Myocyte (in vitro differentiated cells): ENCODE measurements at places on chromosomes 12 and 14. TPM values are rescaled to one million over a fixed set of nuclear protein-coding genes. Genes with fewer than 3 reads are reported as not detected.

Gene SSPN
- total RNA-seq: 79.5 and 120 TPM in 2 replicates

Gene TPPP2
- not detected in 2 replicates for total RNA-seq

Gene RNASE7
- total RNA-seq: 0.16 TPM in 1 of 2 replicates, not detected in the other

Gene FIGNL2
- 0.11 and 0.36 TPM in 2 replicates for total RNA-seq

Gene KRT6C
- total RNA-seq: not detected in 2 replicates

Gene PRB2
- not detected in 2 replicates for total RNA-seq

Gene SLC7A8
- total RNA-seq: 1.7 and 4.8 TPM in 2 replicates

Gene CLEC4D
- not detected in 2 replicates for total RNA-seq

- no peak for DNase-seq
Measured at GRCh38 chr14:78398216-78398615, 228.0 kb downstream of the NRXN3 start.

DNA sequence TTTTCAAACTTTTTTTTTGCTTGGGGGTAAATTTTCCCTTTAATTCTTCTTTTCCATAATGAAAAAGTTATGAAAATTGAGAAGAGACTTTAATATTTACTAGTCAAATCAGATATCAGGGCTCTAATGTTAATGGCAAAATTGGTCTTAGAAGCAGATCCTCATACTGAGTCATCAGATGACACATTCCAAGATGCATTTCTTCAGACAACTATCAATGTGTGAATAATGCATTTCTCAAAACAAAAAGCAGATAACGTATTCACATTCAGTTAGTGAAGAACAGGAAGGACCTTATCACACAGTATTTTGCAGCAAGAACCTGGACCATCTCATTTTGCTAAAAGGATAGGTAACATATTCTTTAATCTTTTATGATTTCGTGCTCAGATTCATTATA is 130.7 kb downstream of the GPHN start:
- DNase-seq: no peak

DNA sequence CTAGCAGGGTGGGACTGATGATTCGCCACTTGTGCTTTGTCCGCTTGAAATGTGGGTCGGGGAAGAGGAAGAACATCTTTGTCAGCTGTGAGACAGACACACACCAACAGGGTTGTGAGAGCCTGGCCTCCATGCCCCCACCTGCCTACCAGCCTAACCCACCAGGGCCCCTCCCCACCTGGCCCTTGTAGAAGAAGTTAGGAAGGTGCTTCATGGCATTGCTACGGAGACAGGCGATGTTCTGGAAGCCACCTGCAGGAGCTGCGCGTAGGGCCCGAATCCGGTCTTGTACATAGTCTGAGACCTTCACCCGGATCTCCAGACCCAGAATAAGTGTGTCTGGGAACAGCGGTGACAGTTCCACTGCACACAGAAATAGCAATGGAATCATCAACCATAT is 2.3 kb downstream of the METTL1 start:
- no peak for DNase-seq

GRCh38 chr12:110073049-110073831 is 24.9 kb upstream of the C12orf76 start:
- no peak for DNase-seq

- no peak for DNase-seq
Measured at GRCh38 chr12:21117995-21118394, 13.0 kb upstream of the SLCO1B1 start.

- no peak for DNase-seq
Measured at GRCh38 chr12:124583854-124584253, 16.4 kb upstream of the NCOR2 start.

GRCh38 chr14:56650048-56650447 is 70.5 kb downstream of the TMEM260 start:
- DNase-seq: no peak

- no peak for DNase-seq
Measured at GRCh38 chr12:46787496-46788055, 38.2 kb downstream of the SLC38A4 start.

DNA sequence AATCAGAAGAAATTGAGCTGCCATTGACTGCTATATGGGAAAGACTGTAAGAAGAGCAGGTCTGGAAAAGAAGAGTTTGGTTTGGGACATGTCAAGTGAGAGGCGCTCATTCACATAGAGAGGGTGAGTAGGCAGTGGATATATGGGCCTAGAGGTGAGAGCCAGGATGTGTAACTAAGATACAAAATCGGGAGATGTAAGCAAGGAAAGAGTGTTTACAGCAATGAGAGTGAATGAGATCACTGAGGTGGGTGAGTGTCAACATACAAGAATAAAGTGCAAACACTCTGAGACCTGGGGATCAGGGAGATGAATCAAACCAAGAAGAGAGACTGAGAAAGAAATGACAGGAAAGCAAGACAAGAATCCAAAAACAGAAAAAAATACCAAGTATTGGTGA is 58.0 kb upstream of the RTRAF start:
- DNase-seq: no peak

- DNase-seq: no peak
Measured at GRCh38 chr14:32244404-32244803, 41.3 kb upstream of the RNU6-8 start.

DNA sequence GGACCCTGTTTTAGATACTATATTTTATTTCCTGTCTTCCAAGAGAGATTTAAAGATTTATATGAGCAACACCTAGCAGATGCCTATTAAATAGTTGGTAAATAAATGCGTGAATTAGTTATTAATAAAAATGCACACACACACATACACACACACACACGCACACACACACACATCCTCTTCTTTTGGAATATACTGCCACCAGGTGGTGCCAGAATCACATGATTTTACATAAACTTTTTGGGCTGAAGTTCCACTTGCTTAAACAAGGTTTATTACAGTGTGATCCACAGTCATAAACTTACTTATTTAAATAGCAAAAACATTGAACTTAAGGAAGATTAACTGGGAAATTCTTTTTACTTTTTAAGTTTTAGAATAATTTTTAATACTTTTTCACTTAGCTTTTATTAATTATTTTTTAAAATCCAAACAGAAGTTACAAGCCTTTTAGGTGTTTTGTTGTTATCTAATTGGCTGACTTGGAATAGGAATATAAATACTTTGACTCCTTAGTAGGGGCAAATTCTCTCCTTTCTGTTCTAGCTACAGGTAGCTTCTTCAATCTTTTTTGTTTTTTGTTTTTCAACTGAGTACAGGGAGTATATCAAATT is 17.5 kb downstream of the RAD51B start:
- DNase-seq: peak; percentile 76

GRCh38 chr12:64610660-64611340 is 505 bp downstream of the RASSF3 start:
- peak; percentile 68 for DNase-seq

DNA sequence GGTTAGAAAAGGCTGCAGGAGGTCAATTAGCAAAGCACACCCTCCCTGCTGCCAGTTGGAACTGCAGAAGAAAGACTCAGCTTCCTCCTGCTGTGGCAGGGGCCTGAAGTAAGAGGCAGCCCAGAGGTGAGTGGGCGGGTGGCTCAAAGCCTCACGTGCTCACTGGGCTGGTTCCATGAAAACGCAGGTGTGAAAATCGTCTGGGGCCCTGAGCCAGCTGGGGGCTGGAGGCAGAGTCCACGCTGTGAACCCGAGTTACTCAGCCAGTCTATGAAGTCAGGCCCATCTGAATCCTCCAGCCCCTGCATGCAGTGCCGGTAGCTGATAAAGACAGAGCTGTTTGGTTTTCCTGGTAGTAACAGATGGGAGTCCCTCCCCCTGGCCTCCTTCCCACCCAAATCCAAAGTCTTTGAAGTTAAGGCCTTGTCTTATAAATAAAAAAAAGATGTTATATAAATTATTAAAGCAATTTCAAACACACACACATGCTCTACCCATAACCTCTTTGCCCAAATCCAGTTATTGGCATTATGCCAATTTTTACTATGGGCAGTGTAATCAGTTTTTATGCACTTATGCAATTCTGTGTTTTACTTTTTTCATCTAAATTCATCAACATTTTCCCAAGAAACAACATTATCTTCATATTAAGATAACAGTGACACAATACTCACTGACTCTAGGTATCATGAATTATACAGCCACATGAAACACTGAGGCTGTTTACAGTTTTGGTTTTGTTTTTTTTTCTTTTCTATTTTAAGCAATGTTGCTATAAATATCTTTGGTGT is 57.9 kb upstream of the PNMA1 start:
- peak; percentile 42 for DNase-seq

DNA sequence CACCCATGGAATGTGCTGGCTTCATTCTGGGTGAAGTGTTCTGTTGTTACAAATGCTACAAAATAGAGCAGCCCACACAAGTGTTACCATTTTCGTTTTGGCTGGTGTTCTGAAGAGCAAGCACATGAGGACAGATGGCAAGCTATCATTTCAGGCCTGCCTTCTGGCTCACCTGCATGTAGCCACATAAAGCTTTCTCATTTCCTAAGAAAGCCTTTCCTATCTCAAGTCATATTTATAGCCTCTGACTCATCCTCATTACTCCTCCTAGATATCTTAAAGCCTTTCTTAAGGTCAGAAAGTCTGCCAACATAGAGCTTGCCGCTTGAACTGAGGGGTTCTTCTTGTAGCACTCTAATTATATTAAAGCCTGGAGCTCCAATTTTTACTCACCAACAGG is 89.0 kb downstream of the PTPRR start:
- peak; percentile 39 for DNase-seq

- DNase-seq: no peak
Measured at GRCh38 chr12:11856971-11857370, 207.5 kb downstream of the ETV6 start.

DNA sequence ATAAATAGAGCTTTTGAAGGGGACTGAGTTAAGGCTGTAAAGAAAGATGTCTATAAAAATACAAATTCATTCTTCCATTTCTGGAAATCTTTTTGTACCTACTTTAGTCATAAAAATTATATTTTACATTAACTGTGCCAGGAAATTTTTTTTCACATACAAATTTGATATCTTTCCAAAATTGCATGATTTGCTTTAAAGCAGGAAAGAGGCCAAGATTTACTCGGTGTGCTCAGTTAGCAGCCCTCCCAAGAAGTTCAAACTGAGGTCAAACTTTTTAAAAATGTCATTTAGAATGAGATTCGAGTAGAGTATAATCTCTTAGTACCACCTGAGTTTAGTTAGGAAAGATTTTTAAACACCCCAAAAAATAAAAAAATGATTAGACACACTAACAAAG is 173.2 kb upstream of the GRIP1 start:
- no peak for DNase-seq

DNA sequence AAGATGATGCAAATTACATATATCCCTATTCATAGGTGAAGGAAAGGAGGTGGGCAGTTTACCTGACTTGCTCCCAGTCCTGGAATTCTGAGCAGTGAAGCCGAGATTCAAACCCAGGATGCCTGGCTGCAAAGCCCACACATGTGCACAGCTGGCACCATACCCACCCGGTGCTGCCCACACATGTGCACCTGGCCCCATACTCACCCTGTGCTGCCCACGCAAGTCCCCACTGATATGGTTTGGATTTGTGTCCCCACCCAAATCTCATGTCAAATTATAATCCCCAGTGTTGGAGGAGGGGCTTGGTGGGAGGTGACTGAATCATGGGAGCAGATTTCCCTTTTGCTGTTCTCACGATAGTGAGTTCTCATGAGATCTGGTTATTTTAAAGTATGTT is 179.2 kb upstream of the C14orf180 start:
- DNase-seq: no peak

DNA sequence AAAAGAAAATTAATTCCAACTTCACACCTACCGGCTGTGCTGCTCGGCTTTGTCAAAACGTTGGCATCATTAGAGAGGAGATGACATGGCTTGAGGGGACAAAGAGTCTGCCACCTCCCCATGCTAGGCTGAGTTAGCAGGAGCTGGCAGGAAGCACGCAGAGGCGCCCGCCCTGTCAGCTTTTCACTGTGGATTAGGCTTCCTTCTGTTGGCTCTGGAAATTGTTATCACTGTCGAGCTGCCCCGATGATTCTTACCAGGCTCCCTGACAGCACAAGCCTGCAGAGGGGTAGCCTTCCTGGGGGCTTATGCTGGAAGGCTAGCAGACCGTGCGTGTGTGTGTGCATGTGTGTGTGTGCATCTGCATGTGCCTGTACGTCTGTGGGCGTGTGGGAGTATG is 490.9 kb upstream of the TBX3 start:
- no peak for DNase-seq

GRCh38 chr12:67367843-67368242 is 98.7 kb downstream of the CAND1 start:
- peak; percentile 46 for DNase-seq

DNA sequence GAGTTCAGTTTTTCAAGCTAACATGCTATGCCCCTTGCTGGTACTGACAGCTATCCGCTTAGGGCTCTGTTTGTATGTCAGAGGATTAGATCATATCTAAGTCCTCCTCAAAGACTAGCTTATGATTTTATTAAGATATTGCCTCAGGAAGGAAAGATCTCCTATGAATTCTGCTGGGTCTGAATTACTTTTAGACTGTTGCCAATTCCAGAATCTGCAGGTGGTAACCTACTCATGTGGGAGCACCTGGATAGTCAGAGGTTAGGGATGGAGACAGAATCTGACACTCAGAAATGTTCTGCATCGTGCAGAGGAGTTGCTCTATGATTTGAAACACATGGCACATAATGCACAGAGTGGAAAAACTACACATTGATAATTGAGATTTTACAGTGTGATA is 843.4 kb downstream of the SLC6A15 start:
- no peak for DNase-seq

- no peak for DNase-seq
Measured at GRCh38 chr12:8685051-8685450, 12.7 kb upstream of the RIMKLB start.

GRCh38 chr12:130482448-130482847 is 144.8 kb downstream of the PIWIL1 start:
- DNase-seq: no peak

DNA sequence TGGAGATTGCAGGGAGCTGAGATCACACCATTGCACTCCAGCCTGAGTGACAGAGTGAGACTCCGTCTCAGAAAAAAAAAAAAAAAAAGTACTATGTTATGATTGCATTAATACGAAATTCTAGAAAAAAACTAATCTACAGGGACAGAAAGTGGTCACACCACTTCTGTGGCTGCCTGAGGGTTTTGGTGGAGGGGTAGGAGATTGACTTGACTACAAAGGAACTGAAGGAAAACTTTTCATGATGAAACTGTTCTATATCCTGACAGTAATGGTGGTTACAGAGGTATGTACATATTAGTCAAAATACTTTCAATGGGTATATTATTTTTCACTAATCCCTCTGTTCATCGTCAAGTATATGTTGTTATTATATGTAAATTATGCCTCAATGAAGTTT is 42.1 kb downstream of the FOXN3 start:
- DNase-seq: no peak
